ENCODE measurements at places on chromosomes 16 and 17.
A peak's percentile ranks its signal among the peaks of the same experiment; 100 is the strongest.

- peak; percentile 64 for DNase-seq
Measured at GRCh38 chr16:85245307-85246172, 133.3 kb upstream of the CIBAR2 start.

- peak; percentile 62 for DNase-seq
Measured at GRCh38 chr16:84117494-84117843, 727 bp upstream of the MBTPS1 start.

- no peak for DNase-seq
Measured at GRCh38 chr16:87016046-87017035, 300.9 kb downstream of the C16orf95 start.

- DNase-seq: peak; percentile 63
Measured at GRCh38 chr17:31394544-31394943, 3.1 kb downstream of the RAB11FIP4 start.

DNA sequence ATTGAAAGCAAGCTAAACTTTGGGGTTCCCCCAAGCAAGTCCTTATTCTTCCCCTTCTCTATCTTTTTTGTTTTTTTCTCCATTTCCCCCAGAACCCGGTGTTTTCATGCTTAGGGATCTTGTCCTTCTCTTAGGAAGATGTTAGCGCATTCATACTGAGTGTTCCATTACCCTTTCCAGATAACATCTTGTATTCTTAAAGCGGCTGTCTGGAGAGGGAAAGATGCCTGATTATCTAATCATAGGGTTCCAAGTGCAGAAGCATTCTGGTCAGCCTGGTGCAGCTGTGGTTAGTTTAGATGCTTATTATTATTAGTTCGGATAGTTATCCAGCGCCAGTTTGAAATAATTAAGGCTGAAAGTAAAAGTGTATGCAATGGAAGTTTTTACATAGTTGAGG is 2.0 kb downstream of the TOM1L1 start:
- DNase-seq: no peak

DNA sequence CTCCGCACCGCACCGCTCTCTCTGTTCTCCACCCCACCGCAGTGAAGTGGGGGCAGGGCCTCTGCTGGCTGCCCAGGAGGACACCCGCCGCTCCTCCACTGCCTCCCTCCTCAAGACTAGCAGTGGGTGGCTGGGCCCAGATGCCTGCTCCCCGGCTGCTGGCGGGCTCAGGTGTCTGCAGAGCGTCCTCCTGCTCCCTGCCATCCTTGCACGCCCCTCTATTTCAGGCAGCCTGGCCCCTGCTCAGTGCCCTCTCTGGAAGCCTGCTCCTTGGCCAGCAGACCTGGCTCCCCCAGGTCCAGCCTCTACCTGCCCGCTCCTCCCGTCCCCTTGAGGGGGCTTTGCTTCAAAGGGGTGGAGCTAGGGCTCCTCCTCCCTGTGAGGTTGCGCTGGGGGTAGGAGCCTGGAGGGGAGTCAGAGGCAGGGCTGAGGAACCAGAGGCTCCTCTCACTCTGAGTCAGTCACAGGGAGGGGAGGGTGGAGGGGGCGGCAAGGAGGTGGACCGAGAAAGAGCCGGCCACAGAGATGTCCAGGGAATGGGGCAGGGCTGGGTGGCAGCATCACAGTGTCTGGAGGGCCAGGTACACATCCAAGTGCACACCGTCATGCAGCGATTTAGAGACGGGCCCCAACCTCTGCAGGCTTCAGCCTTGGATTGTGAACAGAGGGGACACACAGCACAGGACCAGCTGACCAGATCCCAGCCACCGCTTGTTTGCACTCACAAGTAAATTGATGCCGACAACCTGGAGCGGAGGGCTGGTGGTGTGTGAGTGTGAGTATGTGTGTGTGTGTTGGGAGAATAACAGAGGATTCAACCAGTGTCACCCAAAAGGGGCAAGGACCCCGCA is 9.8 kb upstream of the TMEM92 start:
- no peak for DNase-seq

- DNase-seq: no peak
Measured at GRCh38 chr17:43332230-43332629, 66.6 kb upstream of the ARL4D start.

GRCh38 chr16:2333772-2334379 is 6.7 kb downstream of the ABCA3 start:
- no peak for DNase-seq

- peak; percentile 37 for DNase-seq
Measured at GRCh38 chr17:4177806-4178205, 34.8 kb downstream of the CYB5D2 start.

DNA sequence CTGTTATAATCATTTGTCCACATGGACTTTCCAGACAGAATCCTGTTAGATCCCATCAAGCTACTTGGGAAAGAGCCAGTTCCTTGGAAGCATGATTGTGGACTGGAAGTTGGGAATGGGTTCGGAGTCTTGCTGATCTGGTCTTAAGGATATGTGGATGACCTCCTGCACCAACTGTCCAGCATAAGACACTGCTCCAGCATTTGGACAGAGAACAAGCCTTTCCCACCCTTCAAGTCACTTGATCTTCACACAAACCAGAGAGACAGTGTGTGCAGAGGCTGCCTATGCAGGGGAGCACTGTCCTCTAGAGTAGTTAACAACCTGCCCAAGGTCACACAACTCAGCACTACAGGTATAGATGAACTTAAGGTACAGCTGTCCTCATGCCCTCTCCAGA is 5.8 kb upstream of the MT1B start:
- no peak for DNase-seq

DNA sequence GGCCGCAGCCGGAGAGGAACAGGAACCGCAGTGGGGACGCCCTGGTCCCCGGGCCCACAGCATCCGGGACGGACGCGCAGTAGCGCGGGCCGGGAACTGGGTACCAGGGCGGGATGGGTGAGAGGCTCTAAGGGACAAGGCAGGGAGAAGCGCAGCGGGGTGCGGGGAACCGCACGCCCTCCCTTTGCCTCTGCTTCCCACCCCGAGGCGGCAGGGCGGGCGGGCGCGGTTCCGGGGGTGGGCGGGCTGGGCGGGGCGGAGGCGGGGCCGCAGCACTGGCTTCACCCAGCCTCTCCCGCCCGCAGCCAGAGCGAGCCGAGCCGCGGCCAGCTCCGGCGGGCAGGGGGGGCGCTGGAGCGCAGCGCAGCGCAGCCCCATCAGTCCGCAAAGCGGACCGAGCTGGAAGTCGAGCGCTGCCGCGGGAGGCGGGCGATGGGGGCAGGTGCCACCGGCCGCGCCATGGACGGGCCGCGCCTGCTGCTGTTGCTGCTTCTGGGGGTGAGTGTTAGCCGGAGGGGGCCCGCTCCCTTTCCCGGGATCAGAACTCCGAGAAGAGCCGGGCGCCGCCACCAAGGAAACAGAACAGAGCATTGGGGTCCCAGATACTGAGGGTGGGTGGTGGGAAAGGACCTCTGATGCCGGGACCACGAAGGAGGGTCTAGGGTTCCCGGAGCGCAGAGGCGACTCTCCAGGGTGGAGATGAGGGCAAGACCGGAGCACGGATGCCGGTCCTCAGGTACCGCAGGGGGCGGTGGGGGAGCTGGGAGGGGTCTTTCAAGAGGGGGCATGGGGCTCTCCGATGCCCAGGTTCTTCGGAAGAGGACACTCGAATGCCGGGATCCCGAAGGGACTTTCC is at the start of gene NGFR:
NGFR (plus strand) TSS at position 308 of the 856 bp plus-strand sequence; CDS start at position 433, 125 bp downstream.
- peak; percentile 55 for DNase-seq

DNA sequence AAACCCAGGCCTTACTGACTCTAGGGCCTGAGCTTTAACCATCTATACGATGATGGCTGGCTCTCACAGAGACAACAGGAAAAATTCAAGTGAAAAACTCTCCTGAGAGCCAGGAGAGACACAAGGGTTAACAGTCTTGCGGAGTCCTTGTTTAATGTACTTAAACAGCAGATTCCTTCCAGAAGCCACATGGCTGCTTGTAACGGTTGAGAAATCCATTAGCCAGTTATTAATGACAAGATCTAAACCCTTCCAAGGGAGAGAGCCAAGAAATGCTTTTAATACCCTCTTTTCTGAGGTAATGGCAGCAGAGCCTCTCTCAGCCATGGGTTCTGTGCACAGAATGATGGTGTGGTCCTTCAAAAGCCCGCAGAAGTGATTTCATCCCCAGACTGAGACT is 5.2 kb upstream of the ALDOA start:
- DNase-seq: no peak

GRCh38 chr17:18919963-18920362 is 32.0 kb upstream of the SLC5A10 start:
- no peak for DNase-seq

- no peak for DNase-seq
Measured at GRCh38 chr17:4704991-4705390, 1.1 kb upstream of the PELP1 start.

DNA sequence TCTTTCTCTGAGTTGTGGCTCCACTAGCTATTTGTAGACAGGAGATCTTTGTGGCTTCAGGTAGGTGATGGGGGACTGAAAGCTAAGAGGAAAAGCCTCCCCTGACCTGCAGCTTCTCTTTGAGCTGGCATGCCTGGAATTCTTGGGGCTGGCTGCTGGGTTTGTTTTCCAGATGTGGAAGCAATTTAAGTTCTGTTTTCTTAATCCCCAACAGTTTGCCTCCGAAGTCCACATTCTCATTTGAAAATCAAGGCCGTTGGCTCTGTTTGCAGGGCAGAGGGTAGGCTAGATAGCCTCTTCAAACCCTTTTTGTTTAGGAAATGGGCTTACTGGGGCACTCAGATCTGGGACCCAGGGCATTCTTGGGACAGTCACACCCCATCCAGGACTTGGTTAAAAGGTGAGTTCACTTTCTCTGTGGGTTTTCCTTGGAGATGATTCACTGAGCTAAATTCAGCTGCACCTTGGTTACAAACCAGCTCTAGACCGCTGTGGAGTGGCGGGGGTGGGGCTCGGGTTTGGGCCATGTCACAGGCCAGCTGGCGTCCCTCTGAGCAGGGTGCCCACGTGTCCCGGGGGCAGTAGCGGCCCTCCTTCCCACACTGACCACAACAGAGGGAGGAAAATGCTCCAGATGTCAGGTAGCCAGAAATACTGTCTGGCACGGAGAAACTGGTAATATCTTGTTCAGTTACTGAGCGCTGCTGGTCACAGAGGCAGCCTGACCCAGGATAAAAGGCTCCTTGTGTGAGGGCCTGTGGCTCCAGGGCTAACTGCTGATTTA is 108.5 kb downstream of the RAB11FIP4 start:
- DNase-seq: peak; percentile 69

DNA sequence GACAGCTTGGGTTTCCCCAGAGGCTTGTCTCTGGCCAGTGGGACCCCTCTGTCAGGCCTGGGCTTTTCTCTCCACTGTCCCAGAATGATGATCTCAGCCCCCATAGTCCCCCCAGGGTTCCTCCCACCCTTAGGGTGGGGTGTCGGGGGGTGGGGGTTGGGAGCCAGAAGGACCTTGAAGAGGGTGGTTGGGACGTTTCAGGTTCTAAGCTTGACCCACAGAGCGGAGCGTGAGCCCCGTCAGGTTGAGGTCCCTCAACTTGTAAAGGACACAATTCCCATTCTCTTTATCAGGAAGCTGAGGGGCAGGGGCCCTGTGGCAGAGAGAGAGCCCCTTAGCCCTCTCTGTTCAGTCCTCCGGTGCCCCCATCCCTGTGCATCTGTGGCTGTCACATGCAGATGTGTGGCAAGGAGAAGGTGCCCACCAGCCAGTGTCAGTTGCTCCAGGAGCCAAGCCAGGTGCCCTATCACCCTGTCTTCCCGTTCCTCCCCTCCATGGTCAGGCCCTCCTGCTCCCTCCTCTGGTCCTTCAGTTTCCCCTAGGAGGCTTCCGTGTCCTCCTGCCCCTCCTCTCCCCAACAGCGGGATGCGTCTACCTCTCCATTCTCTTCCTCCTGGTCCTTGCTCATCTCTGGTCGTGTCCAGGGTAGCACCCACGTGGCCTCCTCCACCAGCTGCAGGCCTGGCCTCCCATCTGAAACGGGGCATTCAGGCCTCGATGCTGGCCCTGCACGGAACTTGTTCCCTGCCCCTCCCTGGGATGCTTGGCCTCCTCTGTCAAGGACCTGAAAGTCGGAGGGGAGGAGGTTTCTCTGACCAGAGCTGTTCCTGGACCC is 1.5 kb upstream of the NTN3 start:
- DNase-seq: no peak

- DNase-seq: no peak
Measured at GRCh38 chr17:57943645-57944044, 11.6 kb downstream of the CUEDC1 start.

DNA sequence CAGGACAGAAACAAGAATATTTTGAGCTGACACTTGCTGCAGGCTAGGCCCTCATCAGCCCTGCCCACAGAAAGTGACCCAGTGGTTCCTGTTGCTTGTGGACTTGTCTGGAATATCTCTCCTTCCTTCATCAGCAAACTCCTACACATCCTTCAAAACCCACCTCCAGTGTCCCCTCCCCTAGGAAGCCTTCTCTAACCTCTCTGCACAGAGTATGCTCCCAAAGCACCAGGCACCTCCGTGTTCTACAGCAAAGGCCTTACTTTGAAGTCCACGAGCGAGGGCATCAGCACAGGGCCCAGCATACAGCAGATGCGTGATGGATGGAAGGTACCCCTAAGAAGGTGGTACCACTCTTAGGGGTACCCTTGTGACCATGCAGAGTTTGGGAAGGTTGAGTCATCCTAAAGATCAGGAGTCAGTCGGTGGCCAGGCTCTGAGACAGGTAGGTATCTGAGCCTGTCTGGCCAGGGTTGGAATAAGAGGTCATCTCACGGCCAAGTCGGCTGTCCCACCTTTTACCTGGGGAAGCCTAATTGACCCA is 2.0 kb downstream of the CCDC102A start:
- peak; percentile 10 for DNase-seq

DNA sequence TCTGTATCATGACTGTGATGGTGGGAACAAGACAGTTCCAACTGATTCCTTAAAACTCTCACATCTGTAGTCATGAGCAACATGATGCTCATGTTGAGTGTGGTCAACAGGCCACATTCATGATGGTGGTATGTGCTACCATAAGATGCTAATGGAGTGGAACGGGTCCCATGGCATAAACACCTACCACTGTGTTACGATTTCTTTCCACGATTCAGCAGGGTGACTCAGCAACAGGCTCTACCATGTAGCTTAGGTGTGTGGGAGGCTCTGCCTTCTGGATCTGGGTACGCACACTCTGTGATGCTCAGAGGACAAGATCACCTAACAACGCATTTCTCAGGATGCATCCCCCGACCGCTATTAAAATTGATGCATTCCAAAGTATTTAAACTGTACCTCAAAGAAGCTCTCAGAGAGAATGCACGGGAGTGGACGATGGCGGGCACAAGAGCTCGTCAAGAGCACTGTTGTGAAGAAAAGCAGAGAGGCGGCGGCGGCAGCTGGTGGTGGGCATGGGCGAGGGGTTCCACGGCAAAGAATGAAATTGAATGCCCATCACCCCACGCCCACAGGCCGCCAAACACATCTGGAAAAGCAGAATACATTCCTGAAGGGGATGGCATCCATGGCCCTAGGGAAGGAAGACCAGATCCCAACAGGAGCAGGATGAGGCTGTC is 133.3 kb downstream of the ZNF778 start:
- peak; percentile 73 for DNase-seq

- DNase-seq: no peak
Measured at GRCh38 chr17:44898768-44899073, 524 bp downstream of the EFTUD2 start.

- no peak for DNase-seq
Measured at GRCh38 chr17:38886643-38887010, 16.8 kb downstream of the LASP1 start.

- no peak for DNase-seq
Measured at GRCh38 chr17:1742371-1743087, at the start of gene SERPINF2. TSS of gene SERPINF2 (plus strand) at chr17:1742871. CDS start at chr17:1744996, 2,125 bp downstream.

GRCh38 chr17:1996800-1997288 is 28.3 kb downstream of the RTN4RL1 start:
- DNase-seq: no peak

GRCh38 chr16:83068686-83069085 is 441.9 kb downstream of the CDH13 start:
- DNase-seq: no peak

GRCh38 chr17:17060001-17060922 is 18.0 kb downstream of the MPRIP start:
- DNase-seq: no peak

All from activated CD4-positive, alpha-beta memory T cell treated with anti-CD3 and anti-CD28 coated beads for 36 hours (primary cell).